ENCODE measurements at places on chromosomes 6 and 20.

DNA sequence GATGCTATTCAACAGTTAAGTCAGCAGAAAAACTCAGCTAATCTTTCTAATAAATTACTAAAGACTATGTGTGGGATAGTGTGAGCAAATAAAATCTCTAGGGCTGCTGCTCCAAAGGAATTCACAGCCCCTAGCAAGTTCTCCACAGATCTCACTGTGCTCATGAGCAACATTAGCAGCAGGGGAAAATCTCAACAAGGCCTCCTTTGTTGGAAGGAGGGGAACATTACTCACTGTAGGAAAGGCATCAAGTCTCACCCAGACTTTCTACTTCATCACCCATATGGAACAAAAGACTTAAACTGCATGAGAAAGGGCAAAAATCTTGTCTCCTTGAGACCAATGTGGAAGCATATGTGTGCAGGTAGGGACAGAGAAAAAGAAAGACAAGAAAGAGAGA is 726.4 kb upstream of the SLC35B3 start:
- DNase-seq = no peak

DNA sequence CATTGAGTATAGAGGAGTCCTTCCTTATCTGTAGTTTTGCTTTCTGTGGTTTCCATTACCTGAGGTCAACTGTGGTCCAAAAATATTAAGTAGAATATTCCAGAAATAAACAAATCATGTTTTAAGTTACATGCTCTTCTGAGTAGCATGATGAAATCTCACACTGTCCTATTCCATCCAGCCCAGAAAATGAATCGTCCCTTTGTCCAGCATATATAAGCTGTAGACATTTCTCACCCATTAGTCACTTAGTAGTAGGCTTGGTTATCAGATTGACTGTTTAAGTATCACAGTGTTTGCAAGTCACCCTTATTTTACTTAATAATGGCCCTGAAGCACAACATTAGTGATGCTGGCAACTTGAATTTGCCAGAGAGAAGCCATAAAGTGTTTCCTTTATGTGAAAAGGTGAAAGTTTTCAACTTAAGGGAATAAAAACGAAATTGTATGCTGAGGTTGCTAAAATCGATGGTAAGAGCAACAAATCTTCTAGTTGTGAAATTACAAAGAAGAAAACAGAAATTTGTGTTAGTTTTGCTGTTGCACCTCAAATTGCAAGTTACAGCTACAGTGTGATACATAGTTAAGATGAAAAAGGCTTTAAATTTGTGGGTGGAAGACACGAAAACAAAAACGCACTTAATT is 198.6 kb upstream of the SIM1 start:
- no peak for DNase-seq

DNA sequence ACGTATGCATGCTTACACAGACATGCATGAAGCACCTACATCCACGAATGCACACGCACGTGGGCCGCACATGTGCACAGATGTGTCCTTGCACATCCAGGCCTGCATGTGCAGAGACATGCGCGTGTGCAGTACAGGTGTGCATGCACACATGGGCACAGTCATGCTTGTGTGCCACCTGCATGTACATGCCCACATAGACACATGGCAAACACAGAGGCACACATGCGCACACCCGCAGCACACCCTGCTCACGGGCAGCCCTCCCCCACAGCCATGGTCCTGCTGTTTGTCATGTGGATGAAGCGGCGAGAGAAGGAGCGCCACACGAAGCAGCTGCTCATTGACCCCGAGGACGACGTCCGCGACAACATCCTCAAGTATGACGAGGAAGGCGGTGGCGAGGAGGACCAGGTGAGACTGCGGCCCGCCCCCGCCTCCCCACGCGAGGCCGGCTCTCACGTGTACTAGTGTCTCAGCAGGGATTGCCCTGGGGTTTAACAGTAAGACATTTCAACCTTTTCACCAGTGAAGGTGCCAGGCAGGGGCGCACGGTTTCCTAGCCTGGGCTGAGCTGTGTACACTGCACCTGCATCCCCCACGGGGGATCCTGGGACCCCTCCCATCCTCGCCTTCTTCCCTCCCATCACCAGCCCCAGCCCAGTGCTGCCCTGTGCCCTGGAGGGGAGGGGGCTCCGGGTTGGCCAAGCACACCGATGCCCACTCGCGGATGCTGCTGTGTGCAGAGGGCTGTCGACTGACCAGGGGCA is 132.8 kb downstream of the TAF4 start:
- no peak for DNase-seq

- no peak for DNase-seq
Measured at GRCh38 chr6:42522942-42523814, 40.7 kb upstream of the UBR2 start.

GRCh38 chr20:41398408-41398807 is 31.8 kb upstream of the EMILIN3 start:
- no peak for DNase-seq

- DNase-seq = no peak
Measured at GRCh38 chr6:3389390-3390167, 67.3 kb downstream of the SLC22A23 start.

GRCh38 chr6:143878272-143878760 is 14.0 kb downstream of the ZC2HC1B start:
- no peak for DNase-seq

- no peak for DNase-seq
Measured at GRCh38 chr6:109695468-109695867, 4.4 kb downstream of the FIG4 start.

- DNase-seq = no peak
Measured at GRCh38 chr20:50126662-50127061, 13.7 kb upstream of the UBE2V1 start.

DNA sequence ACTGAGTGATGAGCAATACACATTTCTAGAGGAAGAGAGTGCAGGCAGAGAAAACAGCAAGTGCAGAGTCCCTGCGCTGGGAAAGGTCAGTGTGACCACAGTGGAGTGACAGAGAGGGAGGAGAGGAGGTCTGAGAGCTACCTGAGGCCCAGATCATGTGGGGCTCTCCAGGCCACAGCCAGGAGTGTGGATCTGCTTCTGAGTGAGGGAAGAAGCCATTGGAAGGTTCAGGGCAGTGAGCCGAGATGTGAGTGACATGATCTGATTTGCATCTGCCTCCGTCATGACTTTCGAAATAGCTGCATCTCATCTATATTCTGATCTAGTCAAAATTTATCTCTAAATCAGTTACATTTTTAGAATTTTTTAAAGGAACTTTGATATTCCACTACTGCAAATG is 367.1 kb downstream of the PREX1 start:
- DNase-seq = no peak

DNA sequence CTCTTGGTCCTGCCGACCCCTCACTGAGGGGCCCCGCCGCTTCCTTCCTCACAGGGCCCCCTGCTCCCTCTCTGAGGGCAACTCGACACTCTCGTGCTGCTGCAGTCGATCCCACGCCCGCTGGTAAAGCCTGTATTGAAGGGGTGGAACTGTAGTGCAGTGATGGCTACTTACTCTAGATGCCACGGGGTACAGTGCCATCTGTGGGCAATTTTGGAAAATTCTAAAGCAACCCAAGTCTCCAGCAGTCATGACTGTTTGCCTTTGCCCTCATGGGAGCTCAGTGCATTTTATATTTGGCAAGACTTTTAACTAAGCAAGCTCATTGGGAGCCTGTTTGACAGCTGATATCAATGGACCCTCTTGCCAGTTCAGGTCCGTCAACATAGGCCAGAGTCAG is 6.5 kb upstream of the C6orf136 start:
- no peak for DNase-seq

DNA sequence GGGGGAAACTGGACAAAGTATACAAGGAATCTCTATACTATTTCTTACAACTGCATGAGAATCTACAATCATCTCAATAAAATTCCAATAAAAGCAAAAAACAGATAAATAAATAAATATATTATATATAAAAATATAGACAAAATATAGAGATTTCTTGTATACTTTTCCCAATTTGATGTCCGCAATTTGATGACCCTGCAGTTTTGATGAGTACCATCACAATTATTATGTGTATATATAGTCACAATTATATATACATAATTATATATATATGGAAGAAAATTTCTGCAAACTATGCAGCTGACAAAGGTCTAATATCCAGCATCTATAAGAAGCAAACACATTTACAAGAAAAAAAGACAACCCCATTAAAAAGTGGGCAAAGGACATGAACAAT is 169.2 kb upstream of the ATXN1 start:
- DNase-seq = no peak
